ENCODE measurements at places on chromosomes 11 and 22. TPM values are rescaled to one million over a fixed set of nuclear protein-coding genes. Genes with fewer than 3 reads are reported as not detected.

TECTA gene
- total RNA-seq: 0.16 TPM

ZP1 gene
- total RNA-seq: not detected

OR2AT4 gene
- total RNA-seq: not detected

PANX3 gene
- not detected for total RNA-seq

LYVE1 gene
- total RNA-seq: not detected

PKNOX2 gene
- total RNA-seq: not detected

CREB3L1 gene
- not detected for total RNA-seq

SUSD2 gene
- total RNA-seq: 0.65 TPM

MS4A4A gene
- total RNA-seq: not detected
